ENCODE measurements at places on chromosomes 3 and 15.

DNA sequence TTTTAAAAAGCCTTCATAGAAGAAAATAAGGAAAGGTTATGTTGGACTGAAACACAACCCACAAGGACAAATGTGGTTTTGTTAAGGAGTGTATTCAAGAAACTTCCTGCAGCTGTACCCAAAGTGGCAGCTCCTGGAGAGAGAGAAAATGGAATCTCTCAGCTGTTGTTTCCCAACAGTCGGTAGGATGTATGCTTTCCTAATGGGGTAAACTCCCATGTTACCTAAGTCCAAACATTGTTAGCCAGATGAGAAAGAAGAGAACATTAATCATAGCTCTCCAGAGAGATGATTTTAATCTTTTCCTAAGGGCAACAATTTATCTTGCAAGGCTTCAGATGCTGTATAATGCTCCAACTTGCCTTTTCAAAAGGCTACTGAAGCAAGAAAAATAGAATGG lies 22.6 kb upstream of the TEX9 start:
- DNase-seq = no peak

GRCh38 chr3:195956577-195956976 lies 48.2 kb upstream of the TNK2 start:
- no peak for DNase-seq

- no peak for DNase-seq
Observed at GRCh38 chr15:90883526-90883975, 753 bp upstream of the FES start.

- DNase-seq = no peak
Observed at GRCh38 chr15:59521443-59521842, 83.5 kb downstream of the FAM81A start.

DNA sequence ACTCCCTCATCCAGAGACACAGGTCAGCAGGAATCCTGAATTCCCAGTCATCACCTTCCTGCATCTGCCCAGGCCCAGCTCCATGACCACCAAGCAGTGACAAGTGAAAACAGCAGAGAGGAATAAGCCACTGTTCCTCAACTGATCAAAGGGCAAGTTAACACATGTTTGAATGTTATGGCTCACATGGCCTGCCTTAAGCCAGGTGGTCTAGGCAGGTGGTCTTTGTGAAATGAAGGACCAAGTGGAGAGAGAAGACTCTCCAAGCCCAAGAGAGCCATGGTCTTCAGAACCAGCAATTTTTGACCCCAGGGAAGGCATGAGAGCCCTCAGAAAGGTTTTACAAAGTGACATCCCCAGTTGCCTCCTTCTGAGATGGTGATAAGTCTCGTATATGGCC lies 161.8 kb downstream of the EPHB1 start:
- no peak for DNase-seq

DNA sequence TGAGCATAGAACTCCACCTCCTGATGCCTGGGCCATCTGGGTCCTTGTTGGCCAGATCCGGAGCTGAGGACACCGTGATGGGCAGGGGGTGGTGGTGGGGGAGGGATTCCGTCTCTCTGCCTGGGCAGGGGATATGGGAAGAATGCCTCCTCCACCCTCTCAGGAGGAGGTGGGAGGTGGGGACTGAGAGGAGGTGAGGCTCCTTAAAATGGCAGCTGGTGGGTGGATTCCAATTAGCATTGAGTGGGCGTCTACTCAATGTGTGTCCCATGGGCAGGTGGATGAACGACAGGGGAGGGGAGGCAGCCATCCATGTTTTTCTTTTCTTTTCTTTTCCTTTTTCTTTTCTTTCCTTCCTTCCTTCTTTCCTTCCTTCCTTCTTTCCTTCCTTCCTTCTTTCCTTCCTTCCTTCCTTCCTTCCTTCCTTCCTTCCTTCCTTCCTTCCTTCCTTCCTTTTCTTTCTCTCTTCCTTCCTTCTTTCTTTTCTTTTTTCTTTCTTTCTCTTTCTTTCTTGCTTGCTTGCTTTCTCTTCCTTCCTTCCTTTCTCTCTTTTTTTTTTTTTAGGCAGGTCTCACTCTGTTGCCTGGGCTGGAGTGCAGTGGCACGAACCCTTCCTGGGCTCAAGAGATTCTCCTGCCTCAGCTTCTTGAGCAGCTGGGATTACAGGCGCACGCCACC lies 5.0 kb downstream of the SLC28A1 start:
- no peak for DNase-seq

DNA sequence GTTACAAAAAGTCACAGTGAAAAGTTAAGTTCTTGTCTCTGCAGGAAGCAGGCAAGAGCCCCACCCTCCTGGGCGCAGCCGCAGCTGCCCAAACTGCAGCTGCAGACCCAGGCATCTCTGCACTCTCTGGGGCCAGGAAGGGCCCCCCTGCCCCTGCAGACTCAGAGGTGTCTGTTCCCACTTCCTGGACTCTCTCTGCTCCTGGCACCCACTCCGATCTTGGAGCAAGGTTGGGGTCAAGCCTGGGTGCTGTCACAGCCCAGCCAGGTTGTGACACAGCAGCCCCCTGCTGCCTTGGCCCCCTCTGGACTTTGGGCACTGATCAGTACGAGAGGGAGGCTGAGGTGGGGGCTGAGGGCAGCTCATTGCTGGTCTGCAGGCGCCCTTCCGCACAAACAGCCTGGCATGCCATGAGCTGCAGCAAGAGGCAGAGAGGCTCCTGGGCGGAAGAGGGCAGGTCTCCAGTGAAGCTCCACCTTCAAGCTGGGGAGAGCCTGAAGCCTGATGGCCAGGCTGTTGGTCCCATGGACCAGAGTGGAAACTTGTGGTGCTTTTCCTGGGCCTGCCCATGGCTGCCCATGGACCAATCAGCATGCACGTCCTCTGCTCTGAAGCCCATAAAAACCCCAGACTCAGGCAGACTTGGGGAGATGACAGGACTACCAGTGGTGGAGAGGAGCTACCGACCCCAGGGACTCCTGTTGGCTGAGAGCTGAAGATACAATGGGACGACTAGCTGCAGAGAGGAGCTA lies 42.9 kb upstream of the LRRFIP2 start:
- DNase-seq = no peak

GRCh38 chr3:127768346-127769008 lies 53.8 kb downstream of the MGLL start:
- peak; percentile 94 for DNase-seq

GRCh38 chr3:3023111-3023745 lies 86.9 kb downstream of the IL5RA start:
- DNase-seq = no peak

DNA sequence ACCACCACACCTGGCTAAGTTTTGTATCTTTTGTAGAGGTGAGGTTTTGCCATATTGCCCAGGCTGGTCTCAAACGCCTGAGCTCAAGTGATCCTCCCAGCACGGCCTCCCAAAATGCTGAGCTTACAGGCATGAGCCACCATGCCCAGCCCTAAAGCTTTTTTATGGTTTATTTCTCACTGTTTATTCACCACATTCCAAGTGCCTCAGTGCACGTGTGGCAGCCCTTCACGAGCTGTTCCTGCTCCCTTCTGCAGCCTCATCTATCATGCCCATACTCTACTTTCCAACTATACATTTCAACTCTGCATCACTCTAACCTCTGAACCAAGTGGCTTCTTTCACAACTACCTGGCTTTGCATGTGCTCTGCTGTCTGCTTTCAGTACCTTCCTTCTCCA lies 17.9 kb upstream of the OSBPL11 start:
- no peak for DNase-seq

GRCh38 chr15:47570881-47571640 lies 146.2 kb upstream of the SEMA6D start:
- DNase-seq = no peak

GRCh38 chr3:123951522-123952447 lies 9.2 kb downstream of the CCDC14 start:
- no peak for DNase-seq

- no peak for DNase-seq
Observed at GRCh38 chr15:99916668-99917223, 183.5 kb upstream of the LYSMD4 start.

DNA sequence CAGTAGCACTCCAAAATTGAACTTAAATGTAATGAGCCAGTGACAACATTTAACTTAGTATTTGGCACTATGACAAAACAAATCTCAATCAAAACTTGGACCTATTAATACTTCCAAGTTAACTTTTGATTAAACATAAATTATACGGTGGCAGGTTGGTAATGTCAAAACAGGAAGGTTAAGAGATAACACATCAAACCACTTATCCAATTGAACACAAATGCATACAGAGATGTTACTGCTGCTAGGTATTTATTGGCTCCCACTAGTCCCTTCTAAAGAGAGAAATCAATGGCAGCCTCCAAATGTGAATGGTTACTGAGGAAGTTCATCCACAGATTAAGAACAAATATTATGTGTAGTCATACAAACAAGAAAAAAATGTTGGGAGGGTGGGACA lies 1.8 kb downstream of the GSK3B start:
- DNase-seq = no peak

DNA sequence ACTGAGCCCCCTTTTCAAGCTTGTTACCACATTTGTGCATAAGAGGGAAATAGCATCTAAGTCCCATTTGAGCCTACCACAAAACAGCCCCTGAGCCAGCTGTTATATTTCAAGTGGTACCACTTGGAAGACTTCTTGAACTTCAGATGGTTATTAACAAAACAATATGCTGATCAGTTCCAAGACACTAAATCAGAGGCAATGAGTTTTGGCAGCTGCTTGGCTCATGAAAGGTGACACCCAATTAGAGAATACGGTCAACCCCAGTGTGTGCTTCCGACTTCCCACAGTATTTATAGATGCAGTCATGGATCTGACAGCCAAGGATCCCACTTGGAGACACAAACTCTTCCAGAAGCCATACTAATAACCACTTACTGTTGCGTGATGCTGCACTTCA lies 469.6 kb upstream of the PPP2R3A start:
- no peak for DNase-seq

GRCh38 chr3:57805674-57806073 lies 49.6 kb downstream of the SLMAP start:
- DNase-seq = peak; percentile 80

DNA sequence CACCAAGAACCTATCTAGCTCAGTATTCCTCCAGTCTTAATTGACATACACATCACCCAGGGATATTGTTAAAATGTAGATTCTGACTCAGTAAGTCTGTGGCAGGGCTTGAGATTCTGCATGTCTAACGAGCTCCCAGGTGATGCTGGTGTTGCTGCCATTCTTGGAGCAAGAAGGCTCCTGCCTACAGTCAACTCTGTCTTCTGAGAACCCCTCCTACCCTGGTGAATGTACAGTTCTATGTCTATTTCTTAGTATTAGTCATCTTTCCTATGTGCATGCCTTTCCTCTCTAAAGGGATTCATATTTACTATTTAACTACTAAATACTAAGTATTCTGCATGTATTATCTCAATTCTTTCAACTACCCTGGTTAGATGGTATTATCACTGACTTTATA lies 268.7 kb downstream of the EDEM1 start:
- no peak for DNase-seq

DNA sequence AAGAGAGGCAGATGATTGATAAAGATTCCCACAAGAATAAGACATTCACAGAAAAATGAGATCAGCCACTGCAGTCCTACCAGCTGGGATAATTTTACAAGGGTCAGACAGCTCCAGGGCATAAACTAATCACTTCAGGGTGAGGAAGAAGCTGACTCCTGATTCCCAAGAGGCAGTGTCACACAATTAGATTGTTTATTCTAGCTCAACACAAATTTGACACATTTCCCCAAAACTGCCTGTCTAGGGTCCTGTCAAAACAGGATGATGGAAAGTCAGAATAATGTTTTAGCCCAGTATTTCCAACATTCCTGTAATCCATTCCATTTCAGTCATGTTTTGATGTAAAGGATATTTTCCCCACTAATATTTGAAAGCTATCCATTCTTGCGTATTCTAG lies 110.8 kb downstream of the TNIK start:
- DNase-seq = no peak

DNA sequence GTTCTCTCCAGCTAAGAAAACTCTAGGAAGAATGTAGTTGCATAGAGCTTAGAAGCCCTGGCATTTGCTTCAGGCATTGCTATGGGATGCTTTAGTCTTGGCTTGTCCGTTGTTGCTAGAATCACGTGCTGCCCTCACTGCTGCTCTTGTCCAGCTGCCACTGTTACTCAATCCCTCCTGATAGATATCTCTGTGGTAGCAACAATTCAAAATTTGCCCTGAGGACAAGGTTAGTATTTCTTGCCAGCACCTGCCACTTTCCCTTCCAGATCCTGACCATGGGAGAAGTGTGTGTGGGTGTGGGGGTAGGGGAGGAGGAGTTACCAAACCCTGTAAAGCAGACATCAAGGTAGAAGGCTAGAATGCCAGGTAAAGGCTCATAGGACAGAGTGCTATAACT lies 113.8 kb downstream of the PPM1L start:
- DNase-seq = no peak

DNA sequence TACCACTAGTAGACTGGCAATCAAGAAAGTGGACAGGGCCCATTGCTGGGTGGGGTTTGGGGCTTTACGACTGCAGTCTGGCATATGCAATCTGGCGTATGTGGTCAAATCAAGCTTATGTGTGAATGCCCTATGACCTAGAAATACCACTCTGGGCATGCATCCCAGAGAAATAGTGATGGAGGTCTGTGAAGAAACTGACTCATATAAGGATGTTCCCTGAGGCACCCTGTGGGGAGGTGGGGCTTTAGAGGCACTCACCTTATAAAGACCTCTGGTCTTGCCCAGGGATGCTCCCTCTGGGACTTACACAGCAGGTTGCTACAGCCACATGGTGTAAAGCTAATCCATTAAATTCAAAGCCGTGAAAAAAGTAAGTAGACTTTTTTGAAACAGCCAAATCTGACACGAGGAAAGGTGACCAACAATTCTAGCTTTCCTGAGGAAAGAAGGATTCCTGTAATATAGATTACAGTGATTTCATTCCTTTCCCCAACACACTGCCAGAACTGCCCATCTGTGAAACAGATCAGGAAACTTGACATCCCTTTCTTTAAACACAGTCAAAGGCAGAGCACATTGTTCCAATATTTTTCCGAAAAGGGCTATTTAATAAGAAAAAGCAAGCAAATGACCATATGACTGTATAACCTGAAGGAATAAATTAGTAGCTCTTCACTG lies 13.6 kb downstream of the RARRES1 start:
- peak; percentile 75 for DNase-seq

DNA sequence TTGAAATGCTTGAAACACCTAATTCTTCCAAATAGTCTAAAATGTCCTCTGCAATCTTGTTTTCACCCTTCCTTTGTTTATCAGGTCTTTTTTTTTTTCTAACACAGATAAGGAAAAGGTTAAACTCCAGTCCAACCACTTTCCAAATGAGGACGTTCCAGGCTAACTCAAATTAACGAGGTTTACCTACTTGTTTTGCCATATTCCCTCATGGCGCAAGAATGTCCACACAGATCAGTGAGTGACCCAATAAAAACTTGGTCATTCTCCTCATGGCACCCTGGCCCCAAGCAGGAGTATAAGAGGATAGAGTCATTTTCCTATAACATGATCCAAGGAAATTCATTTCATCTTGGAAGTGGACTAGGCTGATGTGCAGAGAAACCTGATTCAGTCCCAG lies 6.6 kb upstream of the LIPC start:
- DNase-seq = no peak

- no peak for DNase-seq
Observed at GRCh38 chr3:155876037-155876436, 5.6 kb downstream of the GMPS start.

- DNase-seq = no peak
Observed at GRCh38 chr3:140164922-140165590, 230.1 kb downstream of the CLSTN2 start.
